Activated T-helper 9 cell treated with anti-CD3 and anti-CD28 coated beads, Interleukin-2, amount 50 U/mL, for 16 hours (primary cell): ENCODE measurements at places on chromosomes 11 and 22.

DNA sequence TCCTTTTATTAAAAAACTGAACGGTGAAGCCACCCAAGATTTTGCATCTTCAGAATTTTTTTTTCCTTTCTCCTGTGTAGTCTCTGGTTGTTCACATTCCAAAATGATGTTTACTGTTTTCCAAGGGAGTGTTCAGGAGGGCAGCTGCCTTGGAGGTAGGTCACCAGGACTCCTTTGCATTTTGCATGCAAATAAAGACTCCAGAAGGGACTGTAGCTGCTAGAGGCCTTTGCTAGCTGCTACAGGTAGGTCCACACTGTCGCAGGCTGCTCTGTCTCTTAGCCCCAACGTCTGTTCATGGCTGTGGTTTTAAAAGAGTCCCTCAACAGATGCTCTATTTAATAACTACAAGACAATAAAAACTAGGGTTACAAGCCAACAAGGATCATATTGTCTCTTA, 11.4 kb downstream of the CTSC start:
- no peak for DNase-seq

GRCh38 chr11:47289856-47290255, 19.9 kb downstream of the MADD start:
- DNase-seq = no peak

DNA sequence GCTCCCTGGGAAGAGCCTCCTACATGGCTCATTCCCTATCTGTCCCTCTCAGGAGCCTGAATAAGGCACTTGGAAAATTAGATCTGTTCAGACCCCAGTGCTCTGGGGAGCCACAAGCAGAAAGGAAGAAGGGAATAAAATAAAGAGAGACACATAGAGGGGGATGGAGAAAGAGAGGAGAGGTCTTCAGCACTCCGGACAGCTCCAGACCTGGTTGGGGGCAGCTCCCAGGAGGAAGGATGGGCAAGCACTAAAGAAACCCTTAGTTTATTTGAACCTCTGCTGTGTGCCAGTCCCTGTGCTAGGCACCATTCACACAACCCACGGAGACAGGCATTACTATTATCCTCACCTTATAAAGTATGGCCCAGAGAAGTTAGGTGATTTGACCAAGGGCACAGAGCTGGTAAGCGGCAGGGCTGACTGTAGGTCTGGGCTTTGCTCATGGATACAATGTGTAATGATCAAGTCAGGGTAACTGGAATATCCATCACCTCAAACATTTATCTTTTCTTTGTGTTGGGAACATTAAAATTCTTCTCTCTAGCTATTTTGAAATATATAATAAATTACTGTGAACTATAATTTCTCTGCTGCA, 53.7 kb upstream of the LRRC32 start:
- no peak for DNase-seq

DNA sequence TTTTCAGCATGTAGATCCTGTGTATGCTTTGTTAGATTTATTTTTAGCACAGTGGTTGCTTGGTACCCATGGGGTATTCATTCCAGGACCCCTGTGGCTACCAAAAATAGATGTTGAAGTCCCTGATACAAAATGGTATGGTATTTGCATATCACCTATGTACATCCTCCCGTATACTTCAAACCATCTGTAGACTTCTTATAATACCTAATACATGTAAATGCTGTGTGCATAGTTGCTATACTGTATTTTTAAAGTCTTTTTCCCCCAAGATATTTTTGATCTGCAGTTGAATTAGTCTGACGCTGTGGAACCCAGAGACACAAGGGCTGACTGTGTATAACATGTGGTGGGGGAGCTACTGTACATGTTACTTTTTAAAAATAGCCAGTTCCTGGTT, 101.1 kb downstream of the ATXN10 start:
- DNase-seq = no peak

- no peak for DNase-seq
Observed at GRCh38 chr11:107217444-107217843, 199.2 kb upstream of the GUCY1A2 start.

GRCh38 chr11:10310301-10310841, 5.5 kb downstream of the ADM start:
- DNase-seq = no peak

DNA sequence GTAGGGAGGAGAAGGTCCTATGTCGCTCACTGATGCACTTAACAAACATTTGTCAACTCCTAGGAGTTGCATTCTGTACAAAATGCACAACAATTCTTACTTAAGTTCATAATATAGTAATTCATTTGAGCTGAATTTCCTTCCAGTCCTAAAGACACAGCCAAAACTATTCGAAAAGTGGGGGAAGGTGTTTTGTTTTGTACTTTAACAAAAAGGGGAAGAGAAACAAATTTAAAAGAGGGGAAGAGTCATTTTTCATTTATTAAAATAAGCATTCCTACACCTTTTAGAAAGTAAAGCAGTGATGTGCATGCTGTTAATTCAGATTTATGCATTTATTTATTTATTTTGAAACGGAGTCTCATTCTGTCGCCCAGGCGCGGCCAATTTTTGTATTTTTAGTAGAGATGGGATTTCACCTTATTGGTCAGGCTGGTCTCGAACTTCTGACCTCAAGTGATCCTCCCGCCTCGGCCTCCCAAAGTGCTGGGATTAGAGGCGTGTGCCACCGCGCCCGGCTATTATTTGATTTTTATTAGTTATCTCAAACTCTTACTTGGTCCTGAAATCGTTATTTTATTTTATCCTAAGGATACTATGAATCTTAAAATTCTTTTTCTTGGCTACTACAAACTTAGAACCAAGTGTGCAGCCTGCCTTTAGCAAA, 1.1 kb upstream of the FANCF start:
- DNase-seq = no peak

DNA sequence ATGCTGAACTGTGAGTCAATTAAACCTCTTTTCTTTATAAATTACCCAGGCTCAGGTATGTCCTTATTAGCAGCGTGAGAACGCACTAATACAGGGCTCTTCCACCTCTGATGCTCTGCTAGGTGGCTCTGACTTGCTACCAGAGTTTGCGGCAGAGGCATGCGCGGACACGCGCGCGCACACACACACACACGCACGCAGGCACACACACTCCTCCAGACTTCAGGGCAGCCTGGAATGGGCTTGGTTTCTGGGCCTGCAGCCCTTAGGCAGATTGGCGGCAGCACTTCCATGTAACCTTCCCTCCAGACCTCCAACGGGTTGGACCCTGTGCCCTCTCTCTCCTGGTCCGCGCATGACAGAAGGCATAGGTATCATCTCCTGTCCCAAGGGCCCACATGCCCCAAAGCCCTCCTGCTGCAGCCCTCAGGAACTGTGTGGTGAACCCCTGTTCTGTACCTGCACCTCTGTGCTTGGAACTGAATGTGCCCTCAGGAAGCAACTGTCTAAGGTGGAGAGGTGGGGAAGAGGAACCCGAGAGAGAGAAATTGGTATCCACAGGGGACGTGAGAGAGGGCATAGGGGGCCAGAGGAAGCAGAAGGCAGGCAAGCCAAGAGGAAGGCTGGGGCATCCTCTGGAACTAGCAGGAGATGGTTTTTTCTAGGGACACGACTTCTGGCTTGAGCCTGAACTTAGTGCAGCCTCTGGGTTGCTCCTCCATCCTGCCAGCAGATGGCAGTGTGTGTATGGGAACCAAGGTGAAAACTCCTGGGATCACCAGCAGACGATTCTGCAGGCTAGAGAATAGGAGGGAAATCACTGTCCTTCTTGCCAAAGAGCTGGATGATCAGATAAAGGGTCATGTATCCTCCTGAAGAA, 23.4 kb upstream of the RIC3 start:
- no peak for DNase-seq

- DNase-seq = no peak
Observed at GRCh38 chr11:130470832-130471706, 22.6 kb downstream of the ADAMTS15 start.

DNA sequence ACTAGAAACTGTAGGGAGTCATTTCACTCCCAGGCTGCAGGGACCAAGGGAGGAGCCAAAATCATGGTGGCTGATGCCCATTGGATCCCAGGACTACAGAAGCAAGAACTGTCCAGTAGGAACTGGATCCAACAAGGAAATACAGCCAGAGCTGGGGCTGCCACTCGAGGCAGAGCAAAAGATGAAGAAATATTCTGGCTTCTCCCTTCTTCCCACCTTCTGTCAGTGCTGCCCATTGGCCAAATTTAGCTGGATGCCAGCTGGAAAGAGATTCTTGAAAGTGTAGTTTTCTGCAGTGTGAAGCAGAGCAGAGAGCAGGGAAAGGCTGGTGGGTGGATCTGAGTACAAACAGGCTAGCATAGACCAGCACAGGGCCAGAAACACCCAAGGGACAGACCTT, 45.6 kb downstream of the COMMD9 start:
- no peak for DNase-seq

GRCh38 chr22:31084811-31085492, 3.8 kb downstream of the SMTN start:
- peak; percentile 81 for DNase-seq

DNA sequence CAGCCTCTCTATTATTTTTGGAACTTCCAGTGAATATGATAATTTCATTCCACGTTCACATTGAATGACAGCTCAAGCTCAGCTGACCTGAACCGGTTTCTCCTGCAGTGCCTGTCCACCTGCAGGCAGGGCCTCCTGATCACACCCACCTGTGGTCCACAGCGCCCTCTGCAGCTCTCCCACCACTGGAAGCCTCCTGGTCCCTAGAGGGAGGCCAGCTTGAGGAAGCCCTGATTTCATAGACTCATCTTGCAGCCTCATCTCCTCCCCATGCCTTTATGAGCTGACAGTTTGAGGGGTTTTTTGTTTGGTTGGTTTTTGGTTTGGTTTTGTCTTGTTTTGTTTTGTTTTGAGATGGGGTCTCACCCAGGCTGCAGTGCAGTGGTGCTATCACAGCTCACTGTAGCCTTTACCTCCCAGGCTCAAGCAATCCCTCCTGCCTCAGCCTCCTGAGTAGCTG, 29.9 kb upstream of the MALAT1 start:
- DNase-seq = peak; percentile 26

DNA sequence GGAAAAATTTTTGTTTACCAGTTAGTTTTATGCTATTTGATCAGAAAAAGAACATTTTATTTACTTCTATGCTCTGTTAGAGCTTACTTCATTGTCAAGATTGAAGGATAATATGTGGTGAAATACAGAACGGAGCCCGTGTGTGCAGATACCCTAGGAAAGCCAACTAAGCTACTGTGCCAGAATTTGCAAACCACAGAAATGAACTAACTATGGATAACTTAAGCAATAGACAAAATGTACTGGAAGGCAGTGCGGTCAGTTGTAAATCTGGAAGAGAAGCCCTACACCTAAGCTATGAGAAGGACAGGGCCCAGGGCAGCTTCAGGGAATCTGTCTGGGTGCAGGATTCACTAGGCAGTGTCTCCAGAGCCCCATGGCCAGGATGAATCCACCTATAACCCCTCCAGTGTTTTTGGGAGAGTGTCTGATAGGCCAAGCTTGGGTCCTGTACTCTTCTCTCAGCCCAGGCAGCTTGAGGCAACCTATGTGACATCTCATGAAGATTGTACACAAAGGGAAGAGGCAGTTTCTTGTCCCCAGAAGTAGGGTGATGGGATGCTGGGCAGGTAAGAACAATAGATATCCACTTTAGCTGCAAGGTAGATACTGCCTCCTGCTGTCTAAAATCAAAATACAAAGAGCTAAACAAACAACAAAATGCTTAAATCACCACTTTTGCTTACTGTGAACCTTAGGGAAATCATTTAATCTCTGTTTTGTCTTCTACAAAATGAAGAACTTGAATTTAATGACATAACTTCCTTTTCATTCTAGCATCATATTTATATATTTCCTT, 12.1 kb downstream of the MMP7 start:
- no peak for DNase-seq

DNA sequence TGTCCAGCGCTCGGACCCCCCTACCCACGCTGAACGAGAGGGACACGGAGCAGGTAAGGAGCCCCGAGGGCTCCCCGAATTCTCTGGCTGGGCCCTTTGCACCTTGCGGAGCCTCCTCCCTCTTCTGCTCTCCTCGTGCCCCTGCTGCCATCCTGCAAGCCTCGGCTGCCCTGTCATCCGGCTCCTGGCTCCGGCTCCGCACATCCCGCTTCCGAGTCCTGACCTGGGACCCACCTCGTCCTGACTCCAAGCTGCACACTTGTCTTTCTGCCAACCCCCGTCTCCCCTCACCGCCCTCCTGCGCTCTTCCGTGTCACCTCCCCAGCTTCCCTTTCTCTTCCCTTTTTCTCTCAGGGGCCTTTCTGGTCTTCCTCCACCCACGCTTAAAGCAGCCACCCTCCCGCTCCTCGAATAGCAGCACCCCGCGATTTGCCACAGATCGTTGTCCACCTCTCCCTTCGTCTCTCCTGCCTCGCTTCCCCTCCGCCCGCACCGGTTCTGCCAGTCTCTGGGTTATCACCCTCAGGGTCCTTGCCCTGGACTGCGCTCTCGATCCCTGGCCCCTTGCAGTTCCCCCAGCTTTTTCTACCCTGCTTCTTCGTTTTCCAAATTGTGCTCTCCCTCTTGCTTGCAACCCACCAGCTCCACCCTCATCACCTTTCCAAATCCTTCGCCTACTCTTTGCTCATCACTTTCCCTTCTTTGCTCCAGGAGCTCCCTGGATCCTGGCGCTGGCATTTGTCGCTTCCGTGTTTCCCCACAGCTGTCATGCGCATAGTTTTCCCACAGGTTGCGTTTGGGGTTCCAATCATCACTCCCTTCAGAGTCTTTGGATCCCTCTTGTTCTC, 822 bp downstream of the MARK2 start:
- no peak for DNase-seq

DNA sequence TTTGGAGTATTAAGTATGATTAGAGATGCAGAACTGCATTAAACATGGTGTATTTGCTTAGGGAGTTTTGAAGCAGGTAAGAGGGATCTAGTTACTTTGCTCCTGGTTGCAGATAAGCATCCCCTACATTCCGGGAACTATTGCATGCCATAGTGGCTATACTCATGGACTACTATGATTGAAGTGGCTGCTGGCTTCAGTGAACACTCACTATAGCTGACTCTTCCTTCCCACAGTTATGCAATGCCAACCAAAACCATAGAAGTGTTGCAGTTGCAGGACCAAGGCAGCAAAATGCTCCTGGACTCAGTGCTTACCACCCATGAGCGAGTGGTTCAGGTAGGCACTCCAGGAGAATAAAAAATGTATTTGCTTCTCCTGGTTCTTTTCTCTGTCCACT, 17.0 kb downstream of the COA4 start:
- DNase-seq = no peak

DNA sequence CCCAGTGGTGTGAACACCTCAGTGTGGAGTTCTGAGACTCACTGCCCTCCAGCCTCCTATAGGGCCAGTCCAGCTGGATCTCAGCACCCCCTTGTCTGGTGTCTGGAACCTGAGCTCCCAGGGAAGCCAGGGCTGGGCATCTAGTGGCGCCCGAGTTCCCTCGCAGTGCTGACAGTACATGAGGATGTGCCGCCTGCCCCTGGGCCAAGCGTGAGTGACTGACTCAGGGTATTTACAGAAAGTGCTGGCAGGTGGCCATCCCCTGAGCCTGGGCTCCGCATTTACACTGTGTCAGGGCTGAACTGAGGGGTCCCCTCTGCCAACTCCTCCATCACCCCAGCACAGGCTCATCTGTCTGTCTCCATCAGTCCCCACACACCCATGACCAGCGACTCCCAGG, 185.3 kb downstream of the BRD1 start:
- DNase-seq = no peak

- DNase-seq = no peak
Observed at GRCh38 chr11:68116974-68117373, 4.2 kb downstream of the CHKA start.
